Stimulated activated CD4-positive, alpha-beta T cell treated with anti-CD3 and anti-CD28 coated beads, Interleukin-4, amount 100 ng/mL, for 4 hours (primary cell): ENCODE measurements at places on chromosomes 16 and 17.

GRCh38 chr17:2899906-2900305 is 103.7 kb downstream of the RAP1GAP2 start:
- DNase-seq, result no peak

DNA sequence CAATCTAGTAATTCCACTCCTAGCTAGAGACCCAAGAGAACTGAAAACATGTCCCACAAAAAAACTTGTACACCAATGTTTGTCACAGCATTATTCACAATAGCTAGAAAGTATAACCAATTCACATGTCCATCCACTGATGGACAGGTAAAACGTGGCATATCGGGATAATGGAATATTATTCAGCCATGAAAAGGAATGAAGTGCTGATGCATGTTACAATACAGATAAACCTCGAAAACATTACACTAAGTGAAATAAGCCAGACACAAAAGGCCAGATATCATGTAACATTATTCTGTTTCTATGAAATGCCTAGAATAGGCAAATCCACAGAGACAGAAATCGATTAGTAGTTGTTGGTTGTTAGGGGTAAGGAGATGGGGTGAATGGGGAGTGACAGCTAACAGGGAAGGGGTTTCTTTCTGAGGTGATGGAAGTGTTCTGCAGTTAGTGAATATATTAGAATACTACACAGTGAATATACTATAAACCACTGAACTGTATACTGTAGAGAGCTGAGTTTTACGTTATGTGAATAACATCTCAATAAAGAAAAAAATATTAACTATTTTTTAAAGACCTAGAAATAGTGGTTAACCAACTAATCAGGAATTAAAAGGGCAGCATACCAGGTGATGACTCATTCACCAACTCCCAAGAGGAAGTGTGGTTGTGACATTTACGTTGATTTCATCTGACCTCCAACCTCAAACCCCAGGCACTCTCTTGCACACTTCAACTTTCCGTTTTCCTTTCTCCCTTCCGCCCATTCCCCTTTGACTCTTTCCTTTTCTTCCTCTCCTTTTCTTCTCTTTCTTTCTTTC is 48.6 kb downstream of the GAS7 start:
- no peak for DNase-seq

DNA sequence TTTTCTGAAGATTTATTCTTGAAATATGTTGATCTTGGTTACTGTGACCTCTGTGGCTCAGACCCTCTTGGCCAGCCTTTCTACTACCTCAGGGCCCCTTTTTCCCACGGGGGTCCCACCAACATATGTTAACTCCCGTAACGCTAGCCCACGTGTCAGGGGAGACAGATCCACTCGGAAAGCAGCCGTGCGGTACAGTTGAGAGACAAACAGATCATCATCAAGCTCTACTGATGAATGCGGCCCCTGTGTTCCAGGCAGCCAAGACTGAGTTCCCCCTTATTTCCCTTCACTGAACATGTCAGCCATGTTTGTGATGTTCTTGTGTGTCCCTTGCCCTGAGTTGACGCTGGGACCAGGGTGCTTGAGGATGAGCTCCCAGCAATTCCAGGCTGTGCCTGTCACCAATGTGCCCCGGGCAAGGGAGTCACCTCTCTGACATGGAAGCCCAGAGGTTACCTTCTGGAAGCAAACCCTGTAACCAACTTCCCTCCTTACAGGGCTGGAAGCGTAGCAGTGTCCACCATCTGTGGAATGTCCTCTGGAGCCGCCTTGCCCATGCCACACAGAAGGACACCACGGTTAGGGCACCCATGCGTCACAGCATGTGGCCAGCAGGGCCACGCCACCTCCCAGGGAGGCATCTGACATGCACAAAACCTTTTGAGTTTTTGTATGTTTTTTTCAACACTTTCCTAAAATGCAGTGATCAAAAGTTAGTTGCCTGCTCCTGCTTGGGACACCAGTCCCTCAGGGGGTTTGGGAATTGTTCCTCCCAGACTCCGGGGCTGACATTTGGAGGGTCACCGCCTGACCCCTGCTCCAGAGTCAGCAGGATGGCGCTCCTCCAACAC is 193.7 kb upstream of the CHMP6 start:
- DNase-seq, result no peak

- no peak for DNase-seq
Measured at GRCh38 chr16:28495098-28495793, 803 bp downstream of the APOBR start.

DNA sequence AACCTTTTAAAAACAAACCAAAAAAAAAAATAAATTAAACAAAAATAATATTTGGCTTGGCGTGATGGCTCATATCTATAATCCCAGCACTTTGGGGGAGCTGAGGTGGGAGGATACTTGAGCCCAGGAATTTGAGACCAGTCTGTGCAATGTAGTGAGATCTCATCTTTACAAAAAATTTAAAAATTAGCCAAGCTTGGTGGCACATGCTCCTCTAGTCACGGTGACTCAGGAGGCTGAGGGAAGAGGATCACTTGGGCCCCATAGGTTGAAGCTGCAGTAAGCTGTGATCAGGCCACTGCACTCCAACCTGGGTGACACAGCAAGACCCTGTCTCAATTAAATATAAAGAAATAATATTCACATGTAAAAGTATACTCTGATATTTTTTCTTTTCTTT is 12.2 kb downstream of the GNGT2 start:
- no peak for DNase-seq

DNA sequence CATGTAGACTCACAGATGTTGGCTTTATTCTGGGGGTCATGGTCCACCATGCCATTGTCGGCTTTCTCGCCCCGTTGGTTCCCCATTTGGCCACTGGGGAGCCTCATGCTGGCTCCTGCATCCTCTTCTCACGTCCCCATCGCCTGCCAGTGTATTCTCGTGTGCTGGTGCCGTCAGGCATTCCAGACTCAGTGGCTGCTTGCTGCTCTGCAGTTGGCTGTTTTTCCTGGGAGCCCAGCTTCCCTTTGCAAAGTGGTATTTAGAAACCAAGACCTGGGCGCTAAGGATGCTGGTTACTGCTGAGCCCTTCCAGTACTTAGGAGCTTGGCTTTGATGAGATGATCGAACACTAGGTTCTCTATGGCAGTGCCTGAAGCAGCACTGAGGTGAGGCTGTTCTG is 19.1 kb downstream of the CRAMP1 start:
- DNase-seq, result no peak

DNA sequence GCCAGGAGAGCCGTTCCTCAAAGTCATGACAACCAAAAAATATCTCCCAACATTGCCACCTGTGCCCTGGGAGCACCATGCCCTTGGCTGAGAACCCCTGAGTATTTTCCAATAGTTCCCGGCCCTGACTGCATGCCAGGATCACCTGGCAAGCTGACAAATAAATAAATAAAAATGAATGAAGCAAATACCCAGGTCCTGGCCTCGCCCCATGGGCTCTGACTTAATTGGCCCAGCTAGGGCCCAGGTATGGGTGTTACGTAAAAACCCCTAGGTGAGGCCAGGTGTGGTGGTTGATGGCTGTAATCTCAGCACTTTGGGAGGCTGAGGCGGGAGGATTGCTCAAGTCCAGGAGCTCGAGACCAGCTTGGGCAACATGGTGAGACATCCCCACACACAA is 2.7 kb upstream of the C16orf74 start:
- no peak for DNase-seq

DNA sequence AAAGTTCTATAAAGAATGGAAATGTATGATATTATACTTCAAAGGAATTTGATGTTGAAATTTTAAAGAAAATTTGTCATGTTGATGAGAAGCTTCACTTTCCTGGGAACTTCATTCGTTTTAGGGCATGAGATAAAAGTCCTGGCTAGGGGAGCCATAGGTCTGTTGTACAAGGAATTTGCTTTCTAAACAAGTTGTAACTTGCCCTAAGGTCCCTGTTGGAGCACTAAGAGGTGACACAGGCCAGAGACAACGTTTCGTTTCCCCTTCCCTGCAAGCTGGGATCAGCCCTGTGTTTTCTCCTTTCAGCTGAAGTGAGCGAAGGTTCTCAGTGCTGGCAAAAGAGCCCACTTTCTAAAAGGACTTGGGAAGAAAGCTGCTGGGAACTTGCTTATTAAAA is 16.6 kb downstream of the PLD6 start:
- no peak for DNase-seq

GRCh38 chr17:64008830-64009229 is 10.7 kb downstream of the PRR29 start:
- no peak for DNase-seq

GRCh38 chr17:76565728-76566612 is 19.7 kb downstream of the ST6GALNAC2 start:
- no peak for DNase-seq

- DNase-seq, result no peak
Measured at GRCh38 chr17:81735264-81736102, 23.4 kb downstream of the SLC25A10 start.

GRCh38 chr16:50814052-50814451 is 72.2 kb downstream of the CYLD start:
- no peak for DNase-seq

- peak; percentile 49 for DNase-seq
Measured at GRCh38 chr16:11253995-11254912, 1.8 kb downstream of the SOCS1 start.

- no peak for DNase-seq
Measured at GRCh38 chr16:26658915-26659314, 407.8 kb upstream of the C16orf82 start.

- no peak for DNase-seq
Measured at GRCh38 chr17:8841844-8842243, 25.6 kb downstream of the PIK3R6 start.

DNA sequence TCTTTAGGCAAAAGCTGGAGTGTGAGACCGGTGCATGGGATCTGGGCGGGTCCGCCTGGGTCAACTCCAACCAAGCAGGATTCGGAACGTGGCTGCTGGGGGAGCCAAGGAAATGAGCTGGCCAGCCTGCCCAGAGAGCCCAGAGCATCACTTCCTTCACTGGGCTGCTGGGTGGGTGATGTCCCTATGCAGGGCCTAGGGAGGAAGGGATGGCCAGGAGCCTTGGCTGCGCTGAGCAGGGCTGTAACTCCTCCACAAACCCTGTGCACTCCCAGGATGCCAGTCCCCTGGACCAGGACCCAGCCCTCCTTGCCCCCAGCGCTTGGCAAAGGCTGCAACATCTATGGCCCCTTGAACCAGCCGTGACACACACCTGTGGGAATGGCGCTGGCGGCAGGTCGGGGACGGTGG is 138.4 kb downstream of the RAB11FIP4 start:
- DNase-seq, result no peak

DNA sequence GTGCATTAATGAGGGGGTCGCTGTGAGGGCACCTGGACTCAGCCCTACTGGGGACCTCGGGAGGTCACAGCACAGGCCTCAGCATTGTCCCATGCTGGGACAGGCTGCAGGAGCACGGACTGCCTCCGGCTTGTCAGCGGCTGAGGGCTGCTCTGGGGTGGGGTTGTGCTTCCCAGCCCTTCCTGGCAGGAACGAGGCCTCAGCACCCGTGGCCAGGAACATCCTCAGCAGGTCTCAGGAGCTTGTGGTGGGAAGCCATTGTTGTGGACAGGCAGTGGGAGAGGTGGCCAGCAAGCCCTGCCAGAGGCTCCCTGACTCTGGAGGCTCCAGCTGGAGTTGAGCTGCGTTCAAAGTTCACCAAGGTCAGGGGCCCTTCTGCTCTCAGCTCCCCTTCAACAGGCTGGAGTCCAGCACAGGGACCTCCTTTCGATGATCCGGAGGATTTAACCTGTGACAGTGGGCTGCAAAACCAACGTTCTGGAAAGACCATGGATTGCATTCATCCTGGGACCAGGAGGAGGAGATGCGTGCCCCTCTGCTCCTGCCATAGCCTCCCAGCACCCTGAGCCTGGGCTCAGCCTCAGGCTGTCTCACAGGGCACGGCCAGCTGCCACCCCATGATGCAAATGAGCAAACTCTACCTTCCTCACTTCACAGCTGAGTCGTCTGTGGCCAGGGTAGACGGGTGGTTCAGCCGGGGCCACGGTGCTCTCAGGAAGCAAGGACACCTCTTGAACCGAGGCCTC is 32.6 kb downstream of the FOXL1 start:
- no peak for DNase-seq

DNA sequence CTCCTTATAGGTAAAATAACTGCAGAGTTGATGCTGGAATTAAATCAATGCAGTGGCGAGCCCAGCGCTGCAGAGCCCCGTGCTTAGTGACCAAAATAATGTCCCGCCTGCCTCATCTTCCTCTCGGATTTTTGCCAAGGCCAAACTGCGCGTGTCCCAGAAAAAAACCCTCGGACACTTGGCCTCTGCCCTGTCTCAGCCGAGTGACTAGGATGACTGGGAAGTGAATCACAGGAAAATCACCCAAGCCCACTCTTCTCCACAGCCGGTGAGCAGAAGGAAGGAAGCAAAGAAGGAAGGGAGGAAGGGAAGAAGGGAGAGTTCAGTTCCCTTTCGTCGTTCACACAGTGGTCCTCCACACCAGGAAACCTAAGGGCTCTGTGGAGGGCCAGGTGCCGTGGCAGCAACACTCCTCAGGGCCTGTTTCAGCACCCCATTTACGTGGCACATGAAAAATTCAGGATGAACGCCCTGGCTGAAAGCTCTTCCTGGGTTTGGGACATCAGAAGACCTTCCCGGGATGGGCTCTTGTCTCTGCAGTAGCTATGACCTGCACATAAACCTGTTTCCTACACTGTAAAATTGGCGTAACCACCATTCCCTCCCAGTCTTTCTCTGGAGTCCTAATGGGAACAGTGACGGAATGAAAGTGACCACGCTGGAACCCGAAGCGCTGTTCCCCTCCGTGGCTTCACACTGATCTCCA is 25.4 kb upstream of the HOXB13 start:
- no peak for DNase-seq

DNA sequence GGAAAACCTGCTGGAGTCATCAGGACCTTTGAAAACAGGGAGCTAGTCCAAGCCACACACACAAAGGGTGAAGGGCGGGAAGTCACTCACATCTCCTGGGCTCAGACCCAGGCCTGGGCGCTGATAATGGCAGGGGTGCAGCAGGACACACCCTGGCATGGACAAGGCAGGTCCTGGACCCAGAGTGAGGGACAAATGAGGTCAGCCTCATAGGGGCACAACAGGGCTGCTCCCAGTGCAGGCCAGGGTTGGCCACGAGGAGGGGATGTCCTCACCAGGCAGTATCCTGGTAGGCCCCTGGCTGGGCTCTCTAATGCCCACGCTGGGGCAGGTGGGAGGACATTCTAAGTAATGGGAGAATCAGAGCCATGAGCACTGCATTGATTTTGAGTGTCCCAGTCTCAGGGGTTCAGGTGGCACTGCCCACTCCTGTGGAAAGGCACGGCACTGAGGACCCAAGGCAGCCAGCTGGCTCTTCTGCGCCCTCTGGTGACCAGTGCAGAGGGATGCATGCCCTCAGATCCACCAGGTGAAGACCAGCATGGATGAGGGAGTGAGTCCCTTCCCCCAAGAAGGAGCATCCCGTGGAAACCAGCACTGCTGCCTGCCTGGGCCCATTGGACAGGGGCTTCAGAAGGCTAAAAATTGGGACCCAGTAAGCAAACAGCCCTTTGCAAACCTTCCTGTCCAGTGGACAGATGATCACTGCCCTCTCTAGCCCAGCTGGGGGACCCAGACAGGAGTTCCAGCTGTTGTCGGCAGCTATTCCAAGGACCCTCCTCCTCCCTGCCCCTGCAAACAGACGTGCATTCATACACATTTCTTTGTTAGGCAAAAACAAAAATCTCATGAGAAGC is 23.4 kb upstream of the SREBF1 start:
- peak; percentile 60 for DNase-seq

GRCh38 chr17:39757931-39758873 is 20.5 kb downstream of the GRB7 start:
- DNase-seq, result no peak

GRCh38 chr17:75864448-75864871 is 9.3 kb upstream of the WBP2 start:
- DNase-seq, result no peak

GRCh38 chr16:14087590-14088154 is 16.6 kb downstream of the MRTFB start:
- no peak for DNase-seq

- DNase-seq, result no peak
Measured at GRCh38 chr16:4566144-4566543, 10.0 kb downstream of the C16orf96 start.
